Stimulated activated CD4-positive, alpha-beta T cell treated with anti-CD3 and anti-CD28 coated beads, TNF-alpha, amount 100 ng/mL, for 1 hour (primary cell): ENCODE measurements at places on chromosomes 4 and X.

- no peak for DNase-seq
Measured at GRCh38 chrX:38206036-38206435, 14.6 kb downstream of the SRPX start.

DNA sequence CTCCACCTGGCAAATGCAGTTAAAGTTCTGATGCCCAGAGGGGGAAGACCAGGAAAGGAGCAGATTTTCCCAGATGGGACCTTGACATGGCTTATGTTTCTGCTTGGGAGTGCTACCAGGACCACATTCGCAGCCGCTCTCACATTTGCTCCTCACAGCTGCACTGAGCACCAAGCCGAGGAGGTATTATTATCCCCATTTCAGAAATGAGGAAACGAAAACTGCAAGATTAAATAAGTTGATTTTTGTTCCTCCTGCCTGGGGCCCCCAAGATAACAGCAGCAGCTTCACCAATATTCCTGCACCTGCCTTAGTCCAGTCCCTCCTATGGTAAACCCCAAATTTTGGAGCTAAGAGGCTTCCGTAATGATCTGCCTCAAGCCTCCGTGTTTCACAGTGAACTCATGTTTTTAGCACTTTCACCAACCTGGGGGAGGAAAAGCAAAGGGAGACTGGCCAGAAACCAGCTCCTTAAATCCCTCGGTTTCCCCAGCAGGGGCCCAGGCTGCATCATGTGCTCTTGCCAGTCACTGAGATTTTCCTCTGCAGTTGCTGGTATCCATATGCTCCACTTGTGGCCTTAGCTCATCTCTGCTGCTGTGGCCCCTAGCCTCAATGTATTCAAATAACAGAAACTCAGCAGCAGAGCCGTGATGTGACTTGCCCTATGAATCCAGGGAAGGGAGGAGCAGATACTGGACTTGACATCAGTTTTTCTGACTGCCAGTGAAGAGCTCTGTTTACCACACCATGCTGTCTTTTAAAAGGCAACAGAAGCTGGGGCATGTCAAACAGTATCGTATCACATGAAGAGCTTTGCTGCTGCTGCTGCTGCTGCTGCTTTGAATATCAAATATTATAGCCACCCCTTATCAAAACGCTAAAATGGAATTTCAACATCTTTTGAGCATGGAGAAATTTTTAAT, 95.5 kb upstream of the KLHL13 start:
- DNase-seq, result no peak

DNA sequence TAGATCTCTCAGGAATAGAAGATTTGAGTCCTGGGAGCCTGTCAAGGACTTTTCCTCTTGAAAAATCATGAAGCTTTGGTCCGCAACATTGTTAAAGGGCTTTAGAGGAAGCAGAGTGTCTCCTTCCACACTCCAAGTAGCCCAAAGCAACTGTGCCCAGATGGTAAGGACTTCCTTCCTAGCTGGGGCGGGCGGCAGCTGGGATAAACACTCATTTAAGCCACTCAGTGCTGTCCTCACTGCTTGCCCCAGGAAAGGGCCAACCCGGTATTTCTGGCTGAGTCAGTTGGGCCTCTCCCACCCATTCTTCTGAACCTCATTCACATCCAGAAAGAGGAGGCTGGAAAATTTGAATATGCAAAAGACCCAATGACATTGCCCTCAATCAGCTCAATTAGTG, 144.3 kb downstream of the CHIC2 start:
- DNase-seq, result no peak

- DNase-seq, result no peak
Measured at GRCh38 chr4:2913168-2913567, 50.0 kb downstream of the NOP14 start.

- DNase-seq, result peak; percentile 13
Measured at GRCh38 chr4:183658362-183659028, 490 bp downstream of the RWDD4 start.

DNA sequence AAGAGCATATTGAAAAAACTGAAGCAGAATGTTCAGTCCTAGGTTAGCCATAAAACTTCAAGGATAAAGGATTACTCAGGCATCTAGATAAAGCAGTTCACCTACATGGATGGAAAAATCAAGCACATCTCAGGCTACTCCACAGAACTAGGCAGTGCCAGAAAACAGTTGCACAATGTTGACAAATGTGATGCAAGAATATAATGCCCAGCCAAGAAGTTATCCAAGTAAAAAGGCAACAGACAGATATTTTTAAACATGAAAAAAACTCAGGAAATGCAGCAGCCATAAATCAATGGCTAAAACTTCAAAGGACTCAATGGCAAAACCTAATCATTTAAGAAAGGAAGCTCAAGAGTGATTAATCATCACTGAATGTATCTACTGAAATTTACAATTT, 456.0 kb upstream of the FAM241A start:
- DNase-seq, result no peak

DNA sequence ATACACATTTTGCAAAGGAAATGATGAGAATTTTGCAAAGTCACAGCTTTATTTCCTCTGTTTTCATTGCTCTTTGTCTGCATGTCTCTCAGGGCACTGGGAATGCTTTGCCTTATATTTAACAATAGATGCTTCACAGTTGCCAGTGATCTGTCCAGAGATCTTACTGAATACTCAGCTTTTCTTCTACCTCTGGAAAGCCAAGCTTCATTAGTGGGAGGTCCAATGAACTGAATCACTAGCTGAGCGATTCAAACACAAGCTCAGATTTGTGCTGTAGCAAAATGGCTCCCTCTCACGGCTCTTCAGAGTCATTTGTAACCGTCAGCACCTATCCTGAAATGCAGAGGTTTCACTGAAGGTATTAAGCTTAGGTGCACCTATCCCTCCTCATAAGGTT, 138.9 kb downstream of the DCLK2 start:
- DNase-seq, result no peak

GRCh38 chr4:115418635-115419396, 305.4 kb upstream of the NDST4 start:
- DNase-seq, result no peak

DNA sequence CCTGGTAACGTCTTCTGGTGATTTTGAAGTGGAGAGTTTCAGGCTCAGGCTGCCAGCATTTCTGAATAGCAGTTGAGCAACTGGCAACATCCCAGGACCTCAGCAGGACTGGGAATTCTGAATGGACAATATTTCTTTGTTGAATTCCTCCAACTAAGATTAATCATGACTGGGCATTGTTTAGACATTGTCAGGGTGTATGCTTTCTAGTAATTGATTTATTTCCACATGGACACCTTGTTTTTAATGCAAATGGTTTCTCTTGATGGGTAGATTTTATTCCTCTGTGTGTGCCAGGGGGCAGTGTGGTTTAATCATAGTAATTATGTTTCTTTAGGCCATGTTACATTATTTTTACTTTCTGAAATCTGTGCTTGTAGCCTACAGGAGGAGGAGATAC, 1004.7 kb upstream of the LCORL start:
- no peak for DNase-seq

GRCh38 chrX:19198473-19198872, 76.2 kb upstream of the ADGRG2 start:
- DNase-seq, result no peak

GRCh38 chrX:108642273-108642628, 94.1 kb downstream of the IRS4 start:
- no peak for DNase-seq

DNA sequence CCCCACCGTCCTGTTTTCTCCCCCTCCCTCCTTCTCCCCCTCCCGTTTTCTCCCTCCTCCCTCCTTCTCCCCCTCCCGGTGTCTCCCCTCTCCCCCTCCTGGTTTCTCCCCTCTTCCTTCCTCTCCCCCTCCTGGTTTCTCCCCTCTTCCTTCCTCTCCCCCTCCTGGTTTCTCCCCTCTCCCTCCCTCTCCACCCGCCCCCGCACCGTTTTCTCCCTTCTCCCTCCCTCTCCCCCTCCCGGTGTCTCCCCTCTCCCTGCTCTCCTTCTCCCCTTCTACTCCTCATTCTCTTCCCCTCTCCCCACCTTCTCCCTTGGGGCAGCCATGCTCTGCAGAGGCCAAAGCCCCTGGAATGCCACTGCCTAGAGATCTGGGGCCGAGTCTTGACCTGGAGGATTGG, 12.2 kb downstream of the SH3TC1 start:
- DNase-seq, result no peak

DNA sequence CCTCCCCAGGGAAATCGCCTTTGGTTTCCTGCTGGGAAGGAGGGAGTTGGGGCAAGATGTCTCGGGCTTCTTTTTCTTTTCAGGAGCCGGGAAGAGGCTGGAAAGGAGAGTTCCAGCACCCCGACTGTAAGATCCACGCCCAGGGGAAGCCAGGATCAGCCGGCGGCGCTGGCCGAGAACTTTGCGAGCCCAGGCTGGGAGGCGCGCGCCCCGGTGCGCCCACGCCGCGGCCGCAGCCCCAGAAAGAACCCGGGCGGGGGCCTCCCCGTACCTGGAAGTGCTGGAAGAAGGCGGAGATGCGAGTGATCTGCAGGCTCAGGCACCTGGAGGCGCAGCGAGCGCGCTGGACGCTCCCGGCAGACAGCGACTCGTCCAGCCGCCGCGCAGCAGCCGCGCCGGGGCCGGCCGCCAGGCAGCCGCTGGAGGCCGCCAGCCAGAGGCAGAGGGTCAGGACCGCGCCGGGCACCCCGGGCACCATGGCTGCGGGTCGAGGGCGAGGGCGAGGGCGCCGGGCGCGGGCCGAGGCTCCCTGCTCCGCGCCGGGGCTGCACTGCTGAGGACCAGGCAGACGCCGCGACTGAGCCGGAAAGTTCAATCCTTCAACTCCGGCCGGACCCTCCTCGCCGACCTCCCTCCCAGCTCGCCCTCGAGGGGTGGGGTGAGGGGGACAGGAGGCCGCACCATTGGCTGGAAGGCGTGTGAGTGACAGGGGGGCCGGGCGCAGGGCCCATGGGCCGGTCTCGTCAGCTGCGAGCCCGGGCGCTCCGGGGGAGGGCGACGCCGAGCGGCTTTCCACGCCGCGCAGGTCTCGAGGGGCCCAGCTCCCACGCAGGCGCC, at the start of gene ANOS1:
Gene ANOS1, minus strand, starts transcription at position 579 of the 837 bp plus-strand sequence. Its CDS starts 101 bp downstream, at position 478.
- no peak for DNase-seq

DNA sequence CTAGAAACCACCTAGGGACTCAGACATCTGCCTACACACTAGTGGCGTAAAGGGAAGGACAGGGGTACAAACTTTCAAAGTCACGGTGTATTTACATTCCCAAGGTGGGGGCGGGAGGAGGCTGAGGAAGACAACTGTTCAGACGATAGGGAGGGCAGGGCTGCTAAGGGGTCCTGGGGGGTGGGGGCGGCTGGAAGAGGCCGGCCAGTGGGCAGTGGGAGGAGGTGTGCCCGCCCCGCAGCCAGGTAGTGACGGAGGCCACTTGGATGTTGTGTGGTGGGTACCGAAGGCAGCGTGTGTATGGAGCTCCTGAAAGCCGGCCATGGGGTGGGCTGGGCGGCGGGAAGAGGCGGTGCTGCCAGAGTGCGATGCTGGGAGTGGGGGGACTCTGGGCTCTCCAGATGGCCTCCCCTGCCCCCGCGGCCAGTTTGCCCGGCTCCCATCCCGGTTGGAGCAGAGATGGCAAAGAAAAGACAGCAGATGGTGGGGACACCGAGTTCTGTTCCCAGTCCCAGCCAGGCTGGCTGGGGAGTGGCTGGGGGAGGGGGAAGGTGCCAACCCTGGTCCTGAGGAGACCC, 24.2 kb downstream of the L1CAM start:
- no peak for DNase-seq

DNA sequence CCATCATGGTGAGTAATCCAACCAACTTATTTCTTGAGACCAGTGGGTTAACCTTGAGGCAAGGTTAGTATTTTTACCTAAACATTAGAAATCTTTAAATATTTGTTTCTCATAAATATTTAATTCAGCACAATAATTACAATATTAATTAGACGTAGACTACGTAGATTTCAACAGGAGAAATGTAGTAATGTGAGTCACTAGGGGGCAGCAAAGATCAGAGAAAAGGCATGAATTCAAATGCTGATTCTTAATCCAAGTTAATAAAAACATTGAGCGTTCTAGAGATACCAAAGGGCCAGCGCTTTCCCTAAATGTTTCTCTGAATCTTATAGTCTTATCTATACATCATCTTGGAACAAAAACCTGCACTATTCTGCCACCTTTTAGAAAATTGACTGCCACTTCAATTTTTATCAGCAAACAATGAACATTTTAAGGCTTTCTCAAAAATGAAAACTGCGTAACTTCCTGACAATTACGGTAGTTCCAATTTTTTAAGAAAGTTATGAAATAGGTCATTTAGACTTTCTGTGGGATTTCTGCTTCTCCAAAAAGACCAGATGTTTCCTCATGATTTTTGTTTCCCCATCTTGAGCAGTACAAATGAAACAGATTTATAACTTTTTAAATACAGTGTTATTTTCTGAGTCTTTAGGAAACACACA, 180.7 kb downstream of the GASK1B start:
- no peak for DNase-seq

DNA sequence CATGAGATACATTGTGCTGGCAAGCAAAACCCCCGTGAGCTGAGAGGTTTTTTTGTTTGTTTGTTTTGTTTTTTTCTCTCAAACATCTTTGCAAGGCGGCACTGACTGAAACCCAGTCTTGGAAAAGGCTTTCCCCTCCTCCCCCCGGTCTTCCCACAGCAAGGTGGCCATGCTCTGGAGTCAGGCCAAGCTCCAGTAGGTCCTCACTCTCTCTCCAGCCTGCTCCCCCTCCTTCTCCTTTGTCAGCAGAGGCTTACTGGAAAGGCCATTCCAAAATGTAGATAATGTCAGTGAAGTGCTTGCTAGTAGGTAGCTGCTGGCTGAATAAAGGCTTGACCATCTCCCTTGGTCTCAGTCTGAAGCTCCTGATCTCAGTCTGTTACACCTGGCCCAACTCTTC, 32.6 kb downstream of the FRMPD3 start:
- DNase-seq, result no peak

GRCh38 chr4:141595531-141595930, 40.9 kb upstream of the IL15 start:
- DNase-seq, result no peak

- no peak for DNase-seq
Measured at GRCh38 chr4:126465341-126465740, 1150.6 kb downstream of the FAT4 start.

DNA sequence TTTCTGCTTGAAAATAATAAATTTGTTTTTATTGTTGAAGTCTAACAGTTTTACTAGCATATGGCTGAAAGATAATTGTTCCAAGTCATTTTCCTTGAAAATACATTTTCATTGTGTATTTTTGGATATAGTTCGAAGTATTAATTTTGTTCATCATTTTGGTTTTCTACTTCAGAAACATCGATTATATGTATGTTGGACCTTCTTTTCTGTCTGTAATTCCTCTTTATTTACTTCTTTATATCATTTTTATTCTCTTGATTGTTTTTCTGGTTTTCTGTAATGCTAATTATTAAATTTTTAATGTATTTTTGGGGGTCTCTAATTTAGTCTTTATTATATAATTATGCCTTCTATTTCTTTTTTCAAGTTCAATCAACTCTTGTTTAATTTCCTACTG, 407.1 kb upstream of the FRG1 start:
- DNase-seq, result no peak

GRCh38 chr4:140931911-140932310, 175.7 kb upstream of the TBC1D9 start:
- DNase-seq, result no peak
